ENCODE measurements at places on chromosomes 3 and 15. TPM values are rescaled to one million over a fixed set of nuclear protein-coding genes. Genes with fewer than 3 reads are reported as not detected.

The OSTN gene
- not detected for total RNA-seq

The ESYT3 gene
- not detected for total RNA-seq

The CADPS gene
- total RNA-seq, result 1.9 TPM

The ARGFX gene
- total RNA-seq, result not detected

The PRICKLE2 gene
- total RNA-seq, result 26.1 TPM

The PODXL2 gene
- total RNA-seq, result 5.0 TPM

The APH1B gene
- total RNA-seq, result 11.8 TPM

The TGM4 gene
- total RNA-seq, result not detected

The PLSCR2 gene
- not detected for total RNA-seq

The MRAS gene
- total RNA-seq, result 25.1 TPM

The GOLGA8G gene
- total RNA-seq, result not detected

The MEGF11 gene
- not detected for total RNA-seq

The CAPN3 gene
- total RNA-seq, result 2.2 TPM

The SCG5 gene
- total RNA-seq, result 24.4 TPM

The AADAC gene
- total RNA-seq, result 1.3 TPM

The TTLL13 gene
- 0.08 TPM for total RNA-seq

The DPPA2 gene
- total RNA-seq, result not detected

The RAB6B gene
- total RNA-seq, result 0.65 TPM

The LSAMP gene
- 1.6 TPM for total RNA-seq

The OPA1 gene
- total RNA-seq, result 44.4 TPM

The LYZL4 gene
- total RNA-seq, result not detected

The CILP gene
- under 0.01 TPM for total RNA-seq

The EFCC1 gene
- total RNA-seq, result 0.65 TPM

The CFAP100 gene
- not detected for total RNA-seq

The IGSF10 gene
- 3.7 TPM for total RNA-seq

The GHRL gene
- total RNA-seq, result not detected

The TSC22D2 gene
- total RNA-seq, result 9.2 TPM

The GPR15 gene
- not detected for total RNA-seq

The HHATL gene
- total RNA-seq, result not detected

The PRRT3 gene
- total RNA-seq, result 3.6 TPM

The ARRDC4 gene
- total RNA-seq, result 22.7 TPM

The INKA1 gene
- total RNA-seq, result 7.6 TPM

The CPLX3 gene
- 0.48 TPM for total RNA-seq

The PPP1R14D gene
- not detected for total RNA-seq

The ADAMTS17 gene
- total RNA-seq, result not detected

The GOLGA8O gene
- total RNA-seq, result 0.24 TPM

The CFAP91 gene
- total RNA-seq, result 1.4 TPM

The SIDT1 gene
- total RNA-seq, result 0.13 TPM

The FBXW12 gene
- total RNA-seq, result not detected

The AQP9 gene
- total RNA-seq, result not detected

The CD200R1 gene
- not detected for total RNA-seq

The TMEM158 gene
- 25.3 TPM for total RNA-seq

The LRRIQ4 gene
- not detected for total RNA-seq

The OR5K2 gene
- total RNA-seq, result not detected

The SLC27A2 gene
- total RNA-seq, result 0.13 TPM

The DNAJA4 gene
- 0.88 TPM for total RNA-seq

The FSIP1 gene
- total RNA-seq, result 0.16 TPM

The ISLR gene
- total RNA-seq, result 64.9 TPM

The SPATA12 gene
- not detected for total RNA-seq

The GALNT15 gene
- total RNA-seq, result 1.2 TPM

The PIGZ gene
- total RNA-seq, result 0.78 TPM

The CTXN2 gene
- total RNA-seq, result not detected

The CLSTN2 gene
- total RNA-seq, result 0.24 TPM

The TNFAIP8L3 gene
- 12.1 TPM for total RNA-seq

The EEF1AKMT4 gene
- total RNA-seq, result 8.1 TPM

The USP50 gene
- not detected for total RNA-seq

The GRK7 gene
- under 0.01 TPM for total RNA-seq

The CHDH gene
- total RNA-seq, result under 0.01 TPM

The DET1 gene
- 10.7 TPM for total RNA-seq
